NT2/D1 (cell line): ENCODE measurements at places on chromosomes 11 and 22.

- no peak for DNase-seq
These were observed 1.2 kb downstream of the LRRC56 start for GRCh38 chr11:538431-539051.

DNA sequence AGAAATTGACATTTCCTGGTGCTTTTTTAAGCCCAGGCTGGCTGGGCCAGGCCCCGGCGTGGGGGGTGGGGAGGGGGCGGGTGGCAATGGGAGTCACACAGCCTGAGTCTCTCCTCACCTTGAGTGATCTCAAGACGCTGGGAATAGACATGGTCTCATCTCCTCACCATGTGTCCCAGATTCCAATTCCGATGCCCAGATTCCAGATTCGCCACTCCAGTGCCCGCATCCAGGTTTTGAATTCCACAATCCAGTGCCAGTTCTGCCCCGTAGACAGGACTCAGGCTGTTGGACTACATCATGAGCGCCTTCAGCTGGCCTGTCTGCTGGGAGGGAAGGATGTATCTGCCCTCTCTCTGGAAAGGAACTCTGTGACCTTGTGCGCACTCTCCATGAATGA is 19.1 kb downstream of the KCNC1 start:
- DNase-seq = no peak

- DNase-seq = no peak
These were observed 2000.4 kb upstream of the RAG2 start for GRCh38 chr11:38598418-38598817.

- DNase-seq = no peak
These were observed 675.0 kb upstream of the KIRREL3 start for GRCh38 chr11:127675581-127675980.

DNA sequence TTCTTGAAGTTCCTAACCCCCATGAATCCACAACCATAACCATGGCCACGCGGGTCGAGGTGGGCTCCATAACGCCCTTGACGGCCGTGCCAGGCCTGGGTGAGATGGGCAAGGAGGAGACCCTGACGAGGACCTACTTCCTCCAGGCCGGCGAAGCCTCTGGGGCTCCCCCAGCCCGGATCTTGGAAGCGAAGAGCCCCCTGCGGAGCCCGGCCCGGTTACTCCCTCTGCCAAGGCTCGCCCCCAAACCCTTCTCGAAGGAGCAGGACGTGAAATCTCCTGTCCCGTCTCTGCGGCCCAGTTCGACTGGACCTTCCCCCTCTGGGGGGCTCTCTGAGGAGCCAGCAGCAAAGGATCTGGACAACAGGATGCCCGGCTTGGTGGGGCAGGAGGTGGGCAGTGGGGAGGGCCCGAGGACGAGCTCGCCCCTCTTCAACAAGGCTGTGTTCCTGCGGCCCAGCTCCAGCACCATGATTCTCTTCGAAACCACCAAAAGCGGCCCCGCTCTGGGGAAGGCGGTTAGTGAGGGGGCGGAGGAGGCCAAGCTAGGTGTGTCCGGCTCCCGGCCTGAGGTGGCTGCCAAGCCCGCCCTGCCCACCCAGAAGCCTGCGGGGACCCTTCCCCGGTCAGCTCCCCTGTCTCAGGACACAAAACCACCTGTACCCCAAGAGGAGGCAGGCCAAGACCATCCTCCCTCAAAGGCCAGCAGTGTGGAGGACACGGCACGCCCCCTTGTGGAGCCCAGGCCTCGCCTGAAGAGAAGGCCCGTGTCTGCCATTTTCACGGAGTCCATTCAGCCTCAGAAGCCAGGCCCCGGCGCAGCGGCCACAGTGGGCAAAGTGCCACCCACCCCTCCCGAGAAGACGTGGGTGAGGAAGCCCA is 75.7 kb downstream of the KIAA1671 start:
- DNase-seq = no peak

DNA sequence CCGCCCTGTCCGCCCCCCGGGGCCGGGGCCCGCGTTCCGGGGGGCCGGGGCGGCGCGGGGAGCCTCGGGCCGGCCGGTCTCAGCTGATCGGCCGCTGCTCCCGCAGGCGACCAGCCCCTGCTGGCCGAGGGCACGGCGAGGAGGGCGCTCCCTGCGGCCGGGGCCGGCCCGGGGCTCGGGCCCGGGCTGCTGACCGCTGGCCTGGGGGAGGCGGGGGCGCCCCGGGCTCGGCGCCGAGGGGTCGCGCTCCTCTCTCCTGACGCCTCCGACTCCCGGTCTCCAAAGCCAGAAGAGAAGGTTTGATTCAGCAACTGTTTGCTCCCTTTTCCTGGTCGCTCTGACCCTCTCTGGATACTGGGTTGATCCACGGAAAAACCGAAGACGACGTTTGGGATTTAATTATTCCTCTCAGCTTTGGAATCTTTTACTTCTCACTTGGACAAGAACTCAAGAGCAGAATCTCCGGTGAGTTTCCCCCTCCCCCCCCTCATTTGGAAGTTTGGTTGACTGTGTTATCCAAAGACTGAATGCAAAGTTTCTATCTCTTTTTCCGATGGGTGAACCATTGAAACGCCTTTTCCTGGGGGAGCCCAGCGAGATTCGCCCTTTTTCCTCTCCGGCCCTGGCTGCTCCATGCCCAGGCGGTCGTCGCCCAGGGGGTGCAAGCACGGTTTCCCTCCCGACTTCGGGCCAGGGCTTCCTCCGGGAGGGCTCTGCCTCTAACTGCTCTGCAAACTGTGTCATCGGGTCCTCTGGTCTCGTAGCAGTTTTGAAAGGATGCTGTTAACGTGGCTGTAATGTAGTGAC is 725 bp downstream of the KDM2A start:
- DNase-seq = no peak

DNA sequence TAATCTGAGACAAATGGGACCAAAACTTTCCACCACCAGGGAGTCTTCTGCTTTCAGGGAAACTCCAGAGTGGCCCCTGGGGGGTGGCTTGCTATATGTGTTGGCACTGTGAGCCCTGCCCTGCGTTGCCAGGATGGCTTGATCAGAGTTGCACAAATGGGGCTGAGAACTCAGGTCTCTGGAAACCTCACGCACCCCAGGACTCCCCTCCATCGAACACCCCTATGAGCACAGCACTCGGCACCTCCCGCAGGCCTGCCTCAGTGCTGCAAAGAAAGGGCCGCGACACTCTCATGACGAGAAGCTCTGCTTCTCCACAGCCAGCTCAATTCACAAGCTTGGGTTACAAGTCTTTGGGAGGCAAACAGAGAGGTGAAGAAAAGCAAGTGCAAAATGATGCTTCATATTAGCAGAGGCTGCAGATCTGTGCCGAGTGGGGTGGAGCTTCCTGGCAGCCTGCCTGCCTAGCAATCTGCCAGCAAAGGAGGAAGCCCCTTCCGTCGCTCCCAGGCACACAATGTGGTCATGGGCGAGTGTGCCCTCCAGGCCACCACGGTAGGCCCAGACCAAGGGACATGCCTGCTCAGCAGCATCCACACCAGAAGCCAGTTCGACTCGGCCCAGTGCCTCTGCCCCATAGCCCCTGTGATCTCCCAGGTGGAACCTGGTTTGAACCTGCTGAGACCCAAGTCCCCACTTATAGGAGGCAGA is 55.7 kb downstream of the MYH9 start:
- DNase-seq = no peak

- no peak for DNase-seq
These were observed 2.2 kb downstream of the SMCO4 start for GRCh38 chr11:93540896-93541553.

GRCh38 chr22:42584364-42584940 is 30.2 kb downstream of the POLDIP3 start:
- DNase-seq = no peak

DNA sequence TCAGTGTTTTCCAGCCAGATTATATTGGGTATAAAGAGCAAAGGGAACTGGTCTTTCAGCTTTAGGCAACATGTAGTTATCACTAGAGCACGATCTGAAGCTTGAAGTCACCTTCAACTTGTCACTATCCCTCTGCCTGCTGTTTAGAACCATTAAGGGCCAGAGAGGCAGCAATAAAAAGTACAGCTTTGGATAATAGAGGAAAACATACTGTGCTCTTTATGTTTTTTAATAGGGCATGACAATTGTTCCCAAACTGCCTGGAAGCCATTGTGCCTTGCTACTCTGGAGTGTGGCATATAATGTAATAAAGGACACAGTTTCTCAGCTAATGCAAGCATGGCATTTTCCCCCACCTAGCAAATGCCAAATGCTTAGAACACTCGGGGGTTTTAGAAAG is 1912.0 kb upstream of the RAG2 start:
- DNase-seq = no peak

- DNase-seq = no peak
These were observed 474.3 kb downstream of the TBC1D22A start for GRCh38 chr22:47236718-47237117.

DNA sequence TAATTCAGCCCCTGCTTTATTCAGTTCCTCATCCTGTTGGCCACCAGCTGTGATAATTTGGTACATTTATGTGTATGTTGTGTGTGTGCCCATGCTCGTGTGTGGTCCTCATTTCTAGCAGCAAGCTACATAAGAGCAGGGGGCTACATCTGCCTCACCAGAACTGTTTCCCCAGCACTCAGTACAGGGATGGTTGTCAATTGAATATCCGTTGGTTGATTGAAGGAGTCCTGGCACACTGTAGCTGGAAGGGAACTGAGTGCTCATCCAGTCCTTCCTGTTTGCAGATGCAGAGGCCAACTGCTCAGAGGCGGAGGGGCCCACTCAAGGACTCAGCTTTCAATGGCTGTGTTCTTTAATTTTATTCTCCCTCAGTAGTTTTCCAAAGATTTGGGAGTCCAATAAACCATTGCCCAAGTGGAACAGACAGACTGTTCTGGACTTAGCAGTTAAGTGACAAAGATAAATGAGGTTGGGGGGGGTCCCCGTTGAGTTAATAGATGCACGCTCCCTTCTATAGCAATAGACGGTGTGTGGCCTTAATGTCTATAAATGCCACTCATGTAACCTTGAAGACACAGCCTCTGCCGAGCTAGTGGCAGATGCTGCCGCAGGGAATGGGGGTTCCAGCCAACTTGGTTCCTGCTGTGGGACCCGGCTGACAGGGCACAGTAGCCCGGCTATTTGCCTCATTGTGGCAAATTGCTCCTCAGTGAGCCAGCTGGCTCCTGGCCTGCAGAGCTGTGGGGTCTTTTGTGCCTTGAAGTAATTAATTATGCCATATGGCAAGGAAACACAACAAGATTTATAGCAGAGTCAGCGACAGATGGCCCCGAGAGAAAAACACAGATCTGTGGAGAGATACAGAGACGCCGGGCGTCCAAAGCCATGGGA is 71.4 kb upstream of the GRK3 start:
- DNase-seq = no peak

GRCh38 chr11:120236169-120237107 is 3.5 kb upstream of the POU2F3 start:
- peak; percentile 39 for DNase-seq

DNA sequence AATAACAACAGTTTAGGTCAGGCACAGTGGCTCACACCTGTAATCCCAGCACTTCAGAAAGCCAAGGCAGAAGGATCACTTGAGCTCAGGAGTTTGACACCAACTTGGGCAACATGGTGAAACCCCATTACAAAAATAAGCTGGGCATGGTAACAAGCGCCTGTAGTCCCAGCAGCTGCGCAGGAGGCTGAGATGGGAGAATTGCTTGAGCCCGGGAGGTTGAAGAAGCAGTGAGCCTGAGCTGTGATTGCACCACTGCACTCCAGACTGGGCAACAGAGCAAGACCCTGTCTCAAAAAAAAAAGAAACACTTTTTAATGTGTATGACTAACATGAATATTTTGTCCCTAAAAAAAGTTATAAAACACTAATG is 24.5 kb upstream of the TFIP11 start:
- DNase-seq = no peak

DNA sequence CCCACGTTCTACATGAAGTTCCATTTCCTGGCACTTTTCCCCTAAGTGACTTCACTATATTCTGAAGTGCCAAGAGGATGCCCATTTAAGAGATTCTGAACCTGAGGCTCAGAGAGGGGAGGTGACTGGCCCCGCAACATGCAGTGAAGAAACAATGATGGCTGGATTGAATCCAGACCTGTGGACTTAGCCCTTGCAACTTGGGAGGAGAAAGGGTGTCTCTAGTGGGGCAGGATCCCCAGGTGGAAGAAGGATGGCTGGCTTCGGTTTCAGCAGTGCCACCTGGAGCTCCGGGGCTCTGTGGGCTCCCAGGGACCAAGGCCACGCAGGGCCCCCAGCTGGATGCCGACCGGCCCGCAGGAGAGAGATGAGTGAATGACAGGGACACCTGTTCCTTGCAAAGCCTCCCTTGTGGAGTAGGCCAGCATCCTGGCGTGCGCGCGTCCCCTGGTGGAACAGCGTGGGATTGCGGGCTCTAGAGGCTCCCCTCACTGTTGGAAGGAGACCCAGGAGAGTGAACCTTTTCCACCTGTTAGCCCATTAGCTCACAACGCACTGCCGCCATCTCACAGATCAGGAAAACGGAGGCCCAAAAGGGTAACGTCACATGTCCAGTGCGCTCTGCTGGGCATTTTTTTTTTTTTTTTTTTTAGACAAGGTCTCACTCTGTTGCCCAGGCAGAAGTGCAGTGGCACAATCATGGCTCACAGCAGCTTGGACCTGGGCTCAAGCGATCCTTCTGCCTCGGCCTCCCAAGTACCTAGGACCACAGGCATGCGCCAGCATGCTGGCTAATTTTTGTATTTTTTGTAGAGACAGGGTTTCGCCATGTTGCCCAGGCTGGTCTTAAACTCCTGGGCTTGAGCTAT is 104.7 kb downstream of the KIAA1671 start:
- peak; percentile 35 for DNase-seq

DNA sequence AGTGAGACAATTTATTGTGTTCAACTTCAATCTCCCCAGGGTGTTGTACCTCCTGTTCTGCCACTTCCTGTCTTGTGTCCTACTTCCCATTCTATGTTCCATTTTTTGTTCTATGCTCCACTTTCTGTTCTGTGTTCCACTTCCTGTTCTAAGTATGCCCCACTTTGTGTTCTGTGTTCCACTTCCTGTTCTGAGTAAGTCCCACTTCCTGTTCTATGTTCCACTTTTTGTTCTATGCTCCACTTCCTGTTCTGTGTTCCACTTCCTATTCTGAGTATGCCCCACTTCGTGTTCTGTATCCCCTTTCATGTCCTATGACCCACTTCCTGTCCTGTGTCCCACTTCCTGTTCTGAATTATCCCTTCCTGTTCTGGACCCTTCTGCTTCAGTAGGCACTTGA is 732.7 kb downstream of the TBC1D22A start:
- no peak for DNase-seq

GRCh38 chr11:21403069-21403468 is 733.7 kb downstream of the NELL1 start:
- DNase-seq = no peak

DNA sequence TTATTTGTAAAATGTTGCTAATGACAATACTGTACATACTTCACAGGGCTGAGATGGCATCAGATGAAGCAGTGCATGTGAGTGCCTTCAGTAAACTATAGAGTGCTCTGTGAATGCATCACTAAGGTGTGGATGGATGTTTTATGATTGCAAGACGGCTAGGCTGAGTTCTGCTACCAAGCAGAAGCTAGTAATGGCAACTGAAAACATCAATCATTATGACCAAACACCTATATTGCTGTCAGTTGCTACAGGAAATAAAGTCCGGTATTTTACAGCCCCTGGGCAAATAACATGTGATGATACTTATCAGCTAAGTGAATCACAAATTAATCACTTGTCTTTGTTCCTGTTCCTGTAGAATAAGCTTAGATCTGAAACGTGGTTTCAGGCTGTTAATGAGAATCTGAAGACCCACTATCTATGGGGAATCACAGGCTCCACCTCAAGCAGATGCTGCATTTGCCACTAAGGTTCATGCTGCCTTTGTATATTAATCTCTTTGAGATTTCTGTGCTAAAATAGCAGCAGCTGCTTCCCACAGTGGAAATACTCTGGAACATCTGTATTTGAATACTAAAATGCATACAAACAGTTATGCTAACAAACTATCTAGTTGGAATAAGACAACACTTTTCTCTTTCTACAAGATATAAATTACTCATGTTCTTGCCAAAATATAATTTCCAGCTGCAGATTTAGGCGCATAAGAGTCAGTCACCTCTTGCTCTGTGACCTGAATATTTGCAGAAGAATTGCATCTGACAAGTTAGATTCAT is 254.0 kb upstream of the PITPNB start:
- DNase-seq = no peak
